ENCODE measurements at places on chromosomes 1 and 21. TPM values are rescaled to one million over a fixed set of nuclear protein-coding genes. Genes with fewer than 3 reads are reported as not detected.

CELA3A gene
- total RNA-seq, result not detected

RNF186 gene
- not detected for total RNA-seq

HSD3B2 gene
- total RNA-seq, result not detected

ZNF683 gene
- total RNA-seq, result not detected

MMEL1 gene
- 0.86 TPM for total RNA-seq

DMRTA2 gene
- not detected for total RNA-seq

ATP5IF1 gene
- 132 TPM for total RNA-seq

FAM110D gene
- not detected for total RNA-seq

SNX27 gene
- 31.9 TPM for total RNA-seq

COL11A1 gene
- total RNA-seq, result not detected

IFFO2 gene
- total RNA-seq, result 31.8 TPM
